ENCODE measurements at places on chromosomes 5 and 9. TPM values are rescaled to one million over a fixed set of nuclear protein-coding genes. Genes with fewer than 3 reads are reported as not detected.

The CCNO gene
- total RNA-seq, result under 0.01 TPM

The ROR2 gene
- not detected for total RNA-seq

The FOXD4L3 gene
- under 0.01 TPM for total RNA-seq

The CNTNAP3B gene
- total RNA-seq, result 34.4 TPM

The C9 gene
- total RNA-seq, result under 0.01 TPM

The GABRG2 gene
- not detected for total RNA-seq

The TSSK1B gene
- total RNA-seq, result not detected

The IL3 gene
- not detected for total RNA-seq

The PCDHGA11 gene
- 4.0 TPM for total RNA-seq

Data from dermis microvascular lymphatic vessel endothelial cell (primary cell).